ENCODE measurements at places on chromosomes 4 and X. TPM values are rescaled to one million over a fixed set of nuclear protein-coding genes. Genes with fewer than 3 reads are reported as not detected.

The RAPGEF2 gene
- 57.8 TPM for total RNA-seq

The F8A1 gene
- total RNA-seq = 4.8 TPM

The FRMD7 gene
- 0.03 TPM for total RNA-seq

The EPGN gene
- total RNA-seq = 92.6 TPM

The SOWAHD gene
- 0.10 TPM for total RNA-seq

The BTK gene
- total RNA-seq = not detected

The MAGEA10 gene
- total RNA-seq = not detected

The ENPEP gene
- 4.7 TPM for total RNA-seq

The TRIM75 gene
- not detected for total RNA-seq

The CXCL6 gene
- 19.6 TPM for total RNA-seq

The ANXA3 gene
- total RNA-seq = 70.6 TPM

The P2RY8 gene
- not detected for total RNA-seq

The ITIH6 gene
- not detected for total RNA-seq

The SPANXB1 gene
- not detected for total RNA-seq

The CLDN34 gene
- not detected for total RNA-seq

The FGD1 gene
- 8.5 TPM for total RNA-seq

The ARR3 gene
- total RNA-seq = not detected

The FMR1NB gene
- not detected for total RNA-seq

The PGRMC1 gene
- total RNA-seq = 107 TPM

Data from smooth muscle cell of the pulmonary artery (primary cell).